ENCODE measurements at places on chromosomes 1 and 21.

DNA sequence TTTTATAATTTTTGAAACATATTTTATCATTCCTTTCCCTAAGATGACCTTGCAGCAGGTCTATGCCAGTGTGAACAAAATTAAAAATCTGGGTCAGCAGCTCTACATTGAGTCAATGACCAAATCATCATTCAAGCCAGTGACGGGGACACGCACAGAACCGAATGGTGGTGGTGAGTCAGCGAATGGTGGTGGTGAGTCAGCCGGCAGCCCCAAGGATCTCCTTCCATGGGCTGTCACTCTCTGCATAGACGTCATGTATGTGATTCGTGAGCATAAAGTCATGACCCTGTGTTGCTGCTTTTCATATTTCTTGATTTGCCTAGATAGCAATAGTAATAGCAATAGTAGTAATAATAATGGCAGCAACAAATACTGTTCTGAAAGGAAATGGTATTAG lies 26.3 kb downstream of the PER3 start:
- DNase-seq: no peak

DNA sequence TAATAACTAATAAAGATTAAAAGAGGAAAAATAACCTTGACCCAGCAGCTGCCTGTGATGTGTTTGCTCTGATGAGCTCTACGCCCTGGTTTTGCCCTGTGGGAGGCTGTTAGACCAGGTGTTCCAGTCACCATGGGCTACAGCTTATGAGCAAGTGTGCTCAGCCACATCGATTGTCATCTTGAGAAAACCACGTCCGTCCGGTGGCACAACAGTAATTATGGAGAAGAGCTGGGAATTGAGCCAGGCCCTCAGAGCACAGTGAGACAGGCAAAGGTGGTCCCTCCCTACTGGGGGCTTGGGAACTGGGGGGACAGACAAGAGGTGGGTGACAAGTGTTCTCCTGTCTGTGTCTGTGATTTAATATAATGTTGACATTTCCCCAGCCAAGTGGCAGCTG lies 420.5 kb downstream of the MATN1 start:
- DNase-seq: no peak

- DNase-seq: no peak
These were observed 122.8 kb downstream of the GALNT2 start for GRCh38 chr1:230189824-230190223.

DNA sequence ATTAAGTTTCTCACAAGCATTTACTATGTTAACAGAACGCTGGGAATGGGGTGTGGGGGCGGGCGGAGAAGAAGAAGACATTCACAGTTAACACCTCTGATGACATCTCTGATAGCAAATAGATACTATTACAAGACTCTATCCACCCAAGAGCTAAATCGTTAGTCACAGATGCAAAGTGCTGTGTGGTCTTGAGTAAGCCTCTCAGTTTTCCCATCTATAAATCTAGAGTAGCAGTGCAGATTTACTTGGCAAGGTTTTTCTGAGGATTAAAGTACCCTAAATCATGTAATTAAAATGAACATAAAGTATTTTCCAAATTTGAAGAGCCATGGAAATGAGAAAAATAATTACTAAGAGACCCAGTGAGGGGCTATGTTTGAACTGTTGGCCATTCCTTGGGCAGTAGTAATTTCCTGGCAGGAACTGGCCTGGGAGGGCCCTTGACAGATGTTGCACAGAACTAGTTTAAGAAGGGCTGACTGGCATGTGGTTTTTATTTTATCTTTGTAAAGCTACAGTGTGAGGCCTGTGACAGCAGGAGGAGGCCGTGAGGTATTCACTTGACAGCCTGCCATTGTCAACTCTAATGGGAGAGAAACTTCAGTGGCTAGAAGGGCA lies 58.7 kb upstream of the APOBEC4 start:
- DNase-seq: no peak

DNA sequence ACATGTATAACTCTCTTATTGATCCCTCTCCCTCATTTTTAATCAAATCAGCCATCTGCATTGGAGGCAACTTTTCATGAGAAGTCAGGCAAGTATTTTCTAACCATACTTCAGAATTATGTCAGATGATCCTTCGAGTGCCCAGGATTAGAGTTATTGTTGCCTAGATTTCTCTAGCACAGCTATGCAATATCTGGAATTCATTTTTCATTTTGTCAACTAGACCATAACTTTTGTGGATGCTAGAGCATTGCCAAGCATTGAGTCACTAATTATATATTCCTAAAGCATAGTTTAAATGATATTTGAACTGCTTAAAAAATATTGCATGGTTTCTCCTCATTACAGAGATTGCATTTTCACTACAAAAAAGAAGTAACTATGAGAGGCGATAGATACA lies 21.2 kb downstream of the HFM1 start:
- no peak for DNase-seq

DNA sequence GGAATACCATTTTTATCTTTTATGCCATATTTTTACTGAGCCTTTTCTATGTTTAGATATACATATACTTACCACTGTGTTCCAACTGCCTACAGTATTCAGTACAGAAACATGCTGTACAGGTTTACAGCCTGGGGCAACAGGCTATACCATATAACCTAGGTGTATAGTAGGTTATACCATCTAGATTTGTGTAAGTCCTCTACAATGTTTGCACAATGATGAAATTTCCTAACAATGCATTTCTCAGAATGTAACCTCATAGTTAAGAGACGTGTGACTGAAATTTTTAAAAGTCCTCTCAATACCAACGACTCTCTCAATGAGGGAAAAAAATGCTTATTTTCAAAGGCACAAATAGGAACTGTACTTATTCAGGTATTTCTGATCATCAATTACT lies 21.7 kb downstream of the INTS7 start:
- no peak for DNase-seq

DNA sequence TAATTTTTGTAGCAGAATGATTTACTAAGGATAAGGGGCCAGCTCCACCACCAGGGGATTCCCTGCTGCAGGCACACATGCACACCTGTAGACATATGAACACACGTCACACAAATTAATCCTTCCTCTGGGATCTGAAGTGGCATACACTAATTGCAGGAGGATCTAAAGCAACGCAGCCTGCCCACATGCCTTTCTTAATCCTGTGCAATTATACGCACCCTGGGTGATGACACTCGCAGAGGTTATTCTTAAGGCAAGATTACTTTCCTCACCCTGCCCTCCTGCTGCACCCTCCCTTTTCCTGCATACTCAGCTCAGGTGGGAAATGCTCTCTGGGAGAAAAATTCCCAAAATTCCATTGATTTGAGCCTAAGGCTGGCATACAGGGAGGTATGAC lies 7.5 kb upstream of the LORICRIN start:
- DNase-seq: no peak

DNA sequence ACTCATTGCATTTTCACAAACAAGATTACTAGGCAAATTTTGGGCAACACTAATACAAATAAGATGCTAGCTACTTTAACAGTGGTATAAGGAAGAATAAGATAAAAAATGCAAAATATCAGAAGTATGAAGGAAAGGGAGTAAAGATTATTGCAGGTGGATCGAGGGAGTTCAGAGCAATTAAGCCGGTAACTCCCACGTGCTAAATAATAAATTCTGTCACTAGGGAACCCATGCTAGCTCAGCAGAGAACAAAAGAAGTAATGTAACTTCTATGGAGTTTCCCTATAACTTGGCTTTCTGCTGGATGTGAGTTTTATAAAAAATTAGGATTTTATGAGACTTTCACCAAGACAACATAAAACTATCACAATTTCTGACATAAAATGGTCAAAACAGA lies 470.5 kb upstream of the RGS18 start:
- DNase-seq: no peak

- no peak for DNase-seq
These were observed 30.3 kb downstream of the HOOK1 start for GRCh38 chr1:59845091-59845490.

DNA sequence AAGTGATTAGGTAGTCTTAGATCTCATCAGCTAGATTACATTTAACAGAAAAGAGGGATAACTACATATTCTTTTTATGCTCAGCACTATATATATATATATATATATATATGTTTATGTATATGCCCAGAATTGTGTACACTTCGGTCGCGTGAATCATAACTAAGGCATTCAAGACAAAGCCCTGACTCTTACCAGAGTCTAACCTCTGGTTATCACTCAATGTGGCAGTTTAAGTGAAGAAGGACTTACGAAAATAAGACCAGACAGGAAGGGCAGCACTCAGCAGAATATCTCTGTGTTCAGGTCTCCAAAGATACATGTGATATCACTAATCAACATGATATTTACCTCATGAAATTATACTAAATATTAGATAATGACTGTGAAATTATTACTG lies 1326.7 kb downstream of the MRPL39 start:
- no peak for DNase-seq

DNA sequence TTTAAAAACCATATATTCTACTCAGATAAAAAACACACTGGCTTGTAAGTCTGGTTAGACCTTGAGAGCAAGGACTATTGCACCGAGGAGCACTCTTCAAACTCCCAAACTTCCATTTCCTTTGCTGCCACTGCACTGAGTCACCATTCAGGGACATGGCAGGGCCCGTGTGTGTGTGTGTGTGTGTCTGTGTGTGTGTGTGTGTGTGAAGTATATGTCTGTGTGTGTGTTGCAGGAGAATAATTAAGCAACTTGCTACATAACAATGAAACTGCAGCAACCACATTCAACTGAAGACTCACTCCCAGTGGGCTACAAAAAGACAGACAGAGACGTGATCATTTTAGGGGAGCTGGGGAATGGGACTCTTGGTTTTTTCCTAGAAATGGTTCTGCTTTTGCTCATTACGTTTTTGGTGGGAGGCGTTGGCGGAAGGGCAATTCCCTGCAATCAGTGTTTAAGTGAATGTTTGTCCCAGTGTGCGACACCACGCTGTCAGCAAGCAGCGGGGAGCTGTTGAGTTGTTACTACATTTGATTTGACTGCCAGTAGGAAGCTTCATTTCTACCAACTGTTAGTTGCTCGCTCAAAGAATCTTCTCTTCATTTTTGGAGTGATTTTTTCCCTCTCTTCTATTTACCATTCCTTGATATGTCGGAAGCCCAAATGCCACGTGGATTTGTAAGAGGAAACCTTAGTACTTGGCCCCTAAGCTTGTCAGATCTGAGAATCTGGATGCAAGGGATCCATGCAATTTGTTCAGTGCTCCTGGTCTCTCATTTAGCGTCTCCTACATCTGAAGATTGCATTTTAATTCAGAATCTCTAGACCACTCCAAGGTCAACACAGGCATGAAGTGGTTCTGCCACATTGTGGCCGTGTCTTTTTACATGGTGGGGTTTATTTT lies 36.1 kb downstream of the ESRRG start:
- DNase-seq: no peak

DNA sequence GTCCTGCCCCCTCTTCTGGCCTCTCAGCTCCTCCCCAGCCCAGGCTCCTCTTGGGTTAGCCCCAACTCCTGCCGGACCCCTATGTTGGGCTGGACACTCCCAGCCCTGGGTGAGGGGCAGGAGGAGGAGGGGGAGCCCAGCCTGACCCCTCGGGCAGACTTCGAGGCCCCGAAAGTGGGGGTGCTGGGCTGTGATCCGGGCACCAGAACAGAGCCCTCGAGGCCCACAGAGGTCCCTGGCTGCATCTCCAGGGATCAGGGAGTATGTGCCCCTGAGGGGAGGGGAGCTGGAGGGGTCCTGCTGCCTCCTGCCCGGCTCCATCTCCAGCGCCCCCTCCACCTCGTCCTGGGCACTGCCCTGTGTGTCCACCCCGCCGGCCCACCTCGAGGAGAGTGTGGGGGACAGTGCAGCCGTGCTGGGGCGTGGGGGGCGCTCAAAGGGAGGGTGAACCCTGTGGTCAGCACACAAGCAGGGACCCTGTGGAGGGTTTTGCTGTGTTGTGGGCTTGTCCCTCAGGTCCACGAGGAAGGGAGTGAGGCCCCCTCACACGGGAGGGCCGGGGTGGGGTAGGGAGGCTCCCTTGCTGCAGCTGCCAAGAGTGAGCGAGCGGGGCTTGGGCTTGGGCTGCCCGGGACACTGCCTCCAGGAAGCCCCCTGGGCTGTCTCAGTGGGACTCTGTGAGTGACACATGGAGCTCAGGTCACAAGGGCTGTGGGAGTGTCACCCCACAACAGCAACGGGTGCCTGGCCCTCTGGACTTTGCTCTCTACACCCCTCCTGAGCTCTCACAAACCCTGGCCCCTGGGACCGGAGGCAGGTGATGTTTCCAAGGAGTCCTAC lies 54.4 kb downstream of the COL18A1 start:
- DNase-seq: no peak

DNA sequence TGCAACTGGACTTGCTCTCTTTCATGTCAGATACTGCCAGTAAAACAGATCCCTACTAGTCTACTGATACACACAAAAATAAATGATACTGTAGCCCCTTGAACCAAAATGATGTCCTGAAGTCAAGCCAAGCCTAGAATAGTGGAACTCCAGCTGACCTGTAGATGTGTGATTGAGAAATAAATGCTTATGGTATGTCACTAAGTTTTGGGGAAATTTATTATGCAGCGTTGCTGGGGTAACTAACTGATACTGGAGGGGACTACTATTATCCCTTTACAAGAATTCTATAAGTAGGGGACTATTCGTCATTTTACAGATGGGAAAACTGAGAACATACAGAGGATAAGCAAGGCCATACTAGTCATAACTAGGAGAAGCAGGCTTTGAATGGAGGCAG lies 55.6 kb downstream of the RPL5 start:
- no peak for DNase-seq

DNA sequence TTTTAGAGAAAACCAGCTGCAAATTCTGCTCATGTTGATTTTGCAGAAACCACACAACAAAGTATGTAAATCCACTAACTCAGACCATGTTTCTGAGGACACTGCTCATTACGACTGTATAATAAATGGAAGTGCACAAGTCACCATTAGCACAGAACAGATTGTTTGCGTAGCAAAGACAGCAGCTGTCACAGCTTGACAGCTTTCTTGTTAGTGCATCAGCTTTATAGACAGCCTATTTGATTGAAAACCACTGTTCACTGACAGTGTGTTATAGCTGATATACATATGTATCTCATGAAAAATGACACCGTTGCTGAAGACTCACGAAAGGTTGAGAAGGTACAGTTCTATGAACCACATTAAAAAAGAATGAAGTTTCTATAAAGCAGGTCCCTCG lies 560.2 kb upstream of the ZRANB2 start:
- no peak for DNase-seq

GRCh38 chr1:179146476-179146875 lies 64.6 kb downstream of the TOR3A start:
- DNase-seq: no peak

DNA sequence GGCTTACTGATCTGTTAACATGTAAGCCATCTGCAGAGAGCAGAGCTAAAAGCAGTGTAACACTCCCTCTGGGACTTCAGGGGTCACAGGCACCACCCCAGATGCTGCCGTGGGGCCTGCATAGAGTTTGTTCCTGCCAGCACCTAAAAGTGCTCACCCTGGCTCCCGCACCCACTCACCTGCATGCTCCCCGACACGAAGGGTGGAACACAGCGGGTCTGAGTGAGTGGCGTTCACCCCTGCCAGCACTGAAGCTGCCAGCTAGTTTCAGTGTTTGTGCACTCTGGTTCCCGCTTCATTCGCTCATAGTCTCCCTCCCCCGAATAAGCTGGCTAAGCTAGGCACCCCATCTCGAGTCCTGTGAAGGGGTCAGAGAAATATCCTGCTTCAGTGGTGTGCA lies 1681.0 kb downstream of the NCAM2 start:
- DNase-seq: no peak

- DNase-seq: no peak
These were observed 92.0 kb downstream of the ETS2 start for GRCh38 chr21:38897532-38898421.

- no peak for DNase-seq
These were observed 88.4 kb downstream of the PROX1 start for GRCh38 chr1:214075999-214076707.

GRCh38 chr1:96365076-96365475 lies 356.5 kb upstream of the PTBP2 start:
- no peak for DNase-seq

- no peak for DNase-seq
These were observed 27.7 kb downstream of the DNAJC11 start for GRCh38 chr1:6673816-6674398.

All from neural crest cell (in vitro differentiated cells).